ENCODE measurements at places on chromosomes 1 and 21. TPM values are rescaled to one million over a fixed set of nuclear protein-coding genes. Genes with fewer than 3 reads are reported as not detected.

RPS27 gene
- polyA plus RNA-seq = 1,814 TPM

RUNX3 gene
- 0.59 TPM for polyA plus RNA-seq

AADACL4 gene
- not detected for polyA plus RNA-seq

TNFRSF14 gene
- polyA plus RNA-seq = 19.6 TPM

Data from mammary epithelial cell (primary cell).